ENCODE measurements at places on chromosomes 2 and 18.

DNA sequence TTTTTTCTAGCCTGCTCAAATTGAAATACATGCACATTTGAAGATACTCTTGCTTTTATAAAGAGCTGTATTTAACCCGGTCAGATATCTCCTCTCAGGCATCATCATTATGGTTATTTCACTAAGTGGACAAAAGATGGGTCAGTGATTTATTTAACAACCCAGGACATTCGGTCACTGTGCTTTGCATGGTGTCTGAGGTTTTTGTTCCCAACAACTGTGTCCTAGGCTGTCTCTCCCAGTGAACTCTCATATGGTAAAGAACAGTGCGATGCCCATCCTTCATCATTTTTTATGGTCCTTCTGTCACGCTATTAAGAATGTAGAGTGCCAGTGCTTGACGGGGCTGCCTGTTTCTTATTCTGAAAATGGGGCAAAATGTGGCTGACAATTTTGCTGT is 372.4 kb downstream of the PTPRM start:
- DNase-seq: no peak

GRCh38 chr2:54209379-54209778 is 46.6 kb downstream of the TSPYL6 start:
- DNase-seq: no peak

DNA sequence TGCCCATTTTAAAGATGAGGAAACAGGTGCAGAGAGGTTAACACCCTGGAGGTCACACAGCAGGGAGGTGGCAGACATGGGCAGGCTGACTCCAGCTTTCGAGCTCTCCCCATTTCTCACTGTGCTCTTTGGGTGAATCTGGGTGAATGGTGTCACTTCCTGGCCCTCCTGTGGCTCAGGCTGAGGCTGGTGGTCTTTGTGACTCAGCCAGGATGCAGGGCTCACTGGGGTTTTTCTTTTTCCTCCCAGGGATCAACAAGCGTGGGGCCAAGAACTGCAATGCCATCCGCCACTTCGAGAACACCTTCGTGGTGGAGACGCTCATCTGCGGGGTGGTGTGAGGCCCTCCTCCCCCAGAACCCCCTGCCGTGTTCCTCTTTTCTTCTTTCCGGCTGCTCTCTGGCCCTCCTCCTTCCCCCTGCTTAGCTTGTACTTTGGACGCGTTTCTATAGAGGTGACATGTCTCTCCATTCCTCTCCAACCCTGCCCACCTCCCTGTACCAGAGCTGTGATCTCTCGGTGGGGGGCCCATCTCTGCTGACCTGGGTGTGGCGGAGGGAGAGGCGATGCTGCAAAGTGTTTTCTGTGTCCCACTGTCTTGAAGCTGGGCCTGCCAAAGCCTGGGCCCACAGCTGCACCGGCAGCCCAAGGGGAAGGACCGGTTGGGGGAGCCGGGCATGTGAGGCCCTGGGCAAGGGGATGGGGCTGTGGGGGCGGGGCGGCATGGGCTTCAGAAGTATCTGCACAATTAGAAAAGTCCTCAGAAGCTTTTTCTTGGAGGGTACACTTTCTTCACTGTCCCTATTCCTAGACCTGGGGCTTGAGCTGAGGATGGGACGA is 13.2 kb downstream of the ITM2C start:
- DNase-seq: no peak

DNA sequence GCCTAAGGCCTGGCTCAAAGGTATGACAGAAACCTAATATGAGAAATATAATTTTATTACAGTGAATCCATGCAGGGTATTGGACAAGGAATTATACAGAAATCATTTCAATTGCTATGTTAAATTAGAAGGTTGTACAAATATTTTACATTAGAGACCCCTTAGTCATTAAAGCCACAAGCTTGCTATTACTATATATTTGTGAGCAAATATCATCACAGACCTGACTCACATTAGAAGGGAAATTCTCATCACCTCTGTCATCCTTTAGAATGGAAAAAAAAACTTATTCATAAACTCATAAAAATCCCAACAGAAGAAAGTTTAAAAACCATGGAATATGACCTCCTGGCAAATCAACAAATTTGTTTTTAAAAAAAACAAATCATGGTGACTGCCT is 277.9 kb downstream of the DCC start:
- no peak for DNase-seq

DNA sequence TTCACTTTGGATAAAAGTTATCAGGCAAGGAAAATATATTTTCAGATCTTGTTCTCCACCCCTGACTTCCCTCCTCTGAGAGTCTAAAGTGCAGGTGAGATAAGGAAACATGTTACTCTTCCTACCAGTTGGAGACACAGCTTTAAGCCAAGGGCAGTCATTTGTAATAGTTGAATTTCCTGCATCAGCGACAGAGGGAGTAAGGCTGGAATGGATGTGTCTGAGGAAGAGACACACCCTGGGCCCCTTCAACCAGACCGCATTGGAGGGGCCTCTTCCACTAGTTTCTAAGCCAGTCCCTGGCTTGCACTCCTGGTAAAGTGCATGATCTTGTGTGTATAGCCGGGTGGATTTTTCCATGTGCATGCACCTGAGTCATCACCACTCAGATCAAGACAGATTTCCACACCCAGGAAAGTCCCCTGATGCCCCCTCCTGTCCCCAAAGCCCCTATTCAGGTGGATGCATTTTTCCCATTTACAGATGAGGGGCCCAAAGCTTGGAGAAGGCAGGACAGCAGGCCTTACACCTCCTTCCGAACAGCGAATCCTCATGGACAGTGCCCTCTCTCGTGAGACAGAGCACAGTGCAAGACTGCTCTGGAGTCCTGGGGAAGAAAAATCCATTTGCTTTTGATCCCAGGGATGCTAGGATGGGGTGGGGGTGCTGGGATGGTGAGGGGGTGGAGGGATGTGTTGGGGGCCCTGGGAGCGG is 66.7 kb upstream of the SH3RF3 start:
- no peak for DNase-seq

GRCh38 chr18:9175115-9175514 is 38.5 kb downstream of the ANKRD12 start:
- DNase-seq: no peak

DNA sequence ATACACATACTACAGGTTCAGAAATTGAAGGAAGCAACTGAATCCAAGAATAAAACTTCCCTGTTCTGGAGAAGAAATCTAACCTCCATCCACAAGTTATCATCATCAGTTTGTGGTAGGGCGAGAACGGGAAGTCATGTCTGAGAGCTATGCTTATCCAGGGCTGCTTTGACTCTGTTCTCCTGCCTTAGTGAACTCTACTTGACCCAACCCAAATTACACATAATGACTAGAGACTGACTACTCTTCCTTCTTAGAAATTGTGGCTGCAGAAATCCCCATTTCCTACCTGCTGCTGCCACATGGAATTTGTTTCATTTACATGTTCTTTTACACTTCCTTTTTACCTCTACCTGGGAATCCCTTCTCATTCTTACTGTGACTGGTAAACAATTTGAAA is 1102.6 kb upstream of the PIK3C3 start:
- DNase-seq: no peak

- DNase-seq: no peak
Observed at GRCh38 chr2:75458201-75458600, 102.5 kb downstream of the EVA1A start.

- no peak for DNase-seq
Observed at GRCh38 chr2:160367887-160368286, 125.7 kb downstream of the RBMS1 start.

All from NCI-H1105 treated with DMSO at 0.1 percent for 48 hours (cell line).